Stimulated activated memory B cell treated with anti-CD40 and anti-IgM and Interleukin-4, amounts not matched to agents 10 μg/mL and 1 μg/mL and 100 μg/mL, for 72 hours (primary cell): ENCODE measurements at places on chromosomes 6 and 20.

- no peak for ATAC-seq
Measured at GRCh38 chr6:35765739-35766138, 10.7 kb upstream of the CLPSL2 start.

GRCh38 chr6:128290221-128290620 lies 230.2 kb downstream of the PTPRK start:
- no peak for ATAC-seq

DNA sequence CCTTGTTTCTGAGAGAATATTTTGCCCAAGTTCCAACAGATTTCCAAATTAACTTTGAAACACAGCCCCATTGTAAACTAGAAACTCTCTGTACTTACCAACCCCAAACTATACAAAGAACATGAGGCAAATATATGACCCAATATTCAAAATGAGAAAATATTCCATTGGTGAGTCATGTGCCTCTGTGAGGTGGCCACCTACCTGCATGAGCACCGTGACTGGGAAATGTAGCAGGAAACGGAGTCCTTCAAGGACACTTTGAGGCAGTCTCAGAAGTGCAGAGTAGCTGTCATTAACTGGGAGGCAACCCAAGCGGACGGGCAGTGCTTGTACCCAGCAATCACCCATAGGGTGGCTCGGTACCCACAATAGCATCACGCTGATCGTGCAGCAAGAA lies 335.5 kb upstream of the NOX3 start:
- ATAC-seq = no peak

DNA sequence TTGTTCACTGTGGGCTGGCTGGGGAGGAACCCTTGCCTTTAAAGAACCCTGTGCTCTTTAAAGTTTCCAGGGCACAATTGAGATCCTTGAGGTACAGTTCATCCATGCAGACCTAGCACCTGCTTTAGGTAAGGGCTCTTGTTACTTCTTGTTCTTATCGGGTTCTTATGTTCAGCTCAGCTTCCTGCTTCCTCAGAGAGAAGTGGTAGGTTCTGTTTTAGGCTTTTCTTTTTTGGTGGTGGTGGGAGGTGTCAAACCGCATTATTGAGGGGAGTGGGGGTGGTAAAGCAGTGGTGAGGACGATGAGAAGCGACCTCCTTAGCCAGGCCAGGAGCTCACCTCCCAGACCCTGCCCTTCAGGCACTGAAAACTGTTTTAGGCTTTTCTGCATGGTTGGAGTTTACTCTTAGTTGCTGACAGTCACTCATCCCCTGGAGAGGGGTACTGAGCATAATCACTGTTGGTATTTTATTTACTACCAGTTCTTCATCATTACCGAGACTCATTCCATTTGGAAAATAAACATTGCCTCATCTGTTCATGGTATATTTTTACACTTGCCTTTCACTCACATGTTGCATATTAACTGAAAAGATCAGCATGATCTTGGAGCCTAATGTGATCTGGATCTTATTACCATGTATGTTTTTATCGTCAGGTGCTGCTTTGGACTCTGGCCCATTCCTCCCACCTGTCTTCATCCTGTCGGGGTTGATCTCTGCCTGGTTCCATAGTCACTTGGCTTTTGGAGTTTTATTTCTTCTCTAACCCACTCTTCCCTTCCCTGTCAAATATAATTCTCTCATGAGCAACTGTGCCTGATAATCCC lies 35.4 kb downstream of the SLC16A10 start:
- ATAC-seq = no peak

DNA sequence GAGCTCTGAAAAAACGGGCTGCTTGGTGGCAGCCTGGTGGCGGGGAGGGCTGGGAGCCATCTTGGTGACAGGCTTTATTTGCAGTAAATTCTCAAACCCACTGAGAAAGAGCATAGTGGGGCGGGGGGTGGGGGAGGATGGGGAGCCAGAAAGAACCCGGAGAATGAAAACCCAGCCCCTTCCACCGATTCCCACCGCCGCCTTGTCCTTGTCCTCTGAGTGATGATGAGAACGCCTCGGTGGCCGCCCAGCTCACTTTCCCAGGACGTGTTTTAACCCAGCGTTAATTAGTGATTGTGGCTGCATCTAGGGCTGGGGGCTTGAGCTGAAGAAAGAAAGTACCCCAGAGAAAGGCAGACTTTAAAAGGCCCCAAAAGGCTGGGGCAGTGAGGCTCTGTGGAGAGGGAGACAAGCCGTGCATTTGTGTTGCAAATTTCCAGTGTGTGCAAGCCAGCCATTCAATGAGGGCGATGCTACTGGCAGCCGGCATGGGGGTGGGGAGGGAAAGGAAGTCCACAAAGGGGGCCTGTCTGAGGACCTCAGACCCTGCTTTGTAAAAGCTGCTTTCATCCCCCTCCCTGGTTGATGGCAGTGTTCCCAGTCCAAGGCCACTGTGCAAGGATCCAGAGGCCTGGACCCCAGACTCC lies 6.2 kb upstream of the GHRH start:
- no peak for ATAC-seq

DNA sequence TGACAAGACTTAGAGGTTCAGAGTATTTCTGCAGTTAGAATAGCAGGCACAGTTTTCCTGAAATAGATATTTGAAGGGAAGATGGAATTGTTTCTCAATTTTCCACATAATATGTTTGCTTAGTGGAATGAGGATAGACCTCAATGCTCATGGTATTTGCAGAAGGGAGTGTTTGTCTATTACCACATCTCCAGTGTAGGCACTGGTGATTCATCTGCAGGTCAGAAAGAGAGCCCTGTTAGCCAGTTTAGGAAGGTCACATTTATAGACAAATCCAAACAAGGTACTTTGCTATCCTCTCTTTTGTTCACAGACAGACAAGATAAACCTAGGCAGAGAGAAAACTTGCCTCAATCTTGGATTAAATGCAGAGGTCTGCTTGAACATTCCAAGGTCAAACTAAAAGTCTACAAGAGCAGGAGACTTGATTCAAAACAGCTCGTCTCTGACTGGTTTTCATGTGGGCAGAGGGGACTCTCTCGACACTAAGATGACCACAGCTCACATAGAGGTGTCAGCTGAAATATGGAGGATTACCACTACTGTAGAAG lies 22.8 kb downstream of the ISM1 start:
- no peak for ATAC-seq

GRCh38 chr6:168601111-168601510 lies 160.1 kb downstream of the SMOC2 start:
- no peak for ATAC-seq

- ATAC-seq = no peak
Measured at GRCh38 chr6:6972456-6972855, 135.3 kb upstream of the RREB1 start.

GRCh38 chr6:46191961-46192360 lies 21.2 kb upstream of the ENPP5 start:
- ATAC-seq = no peak

- ATAC-seq = no peak
Measured at GRCh38 chr6:1363298-1363697, 26.1 kb upstream of the FOXF2 start.

DNA sequence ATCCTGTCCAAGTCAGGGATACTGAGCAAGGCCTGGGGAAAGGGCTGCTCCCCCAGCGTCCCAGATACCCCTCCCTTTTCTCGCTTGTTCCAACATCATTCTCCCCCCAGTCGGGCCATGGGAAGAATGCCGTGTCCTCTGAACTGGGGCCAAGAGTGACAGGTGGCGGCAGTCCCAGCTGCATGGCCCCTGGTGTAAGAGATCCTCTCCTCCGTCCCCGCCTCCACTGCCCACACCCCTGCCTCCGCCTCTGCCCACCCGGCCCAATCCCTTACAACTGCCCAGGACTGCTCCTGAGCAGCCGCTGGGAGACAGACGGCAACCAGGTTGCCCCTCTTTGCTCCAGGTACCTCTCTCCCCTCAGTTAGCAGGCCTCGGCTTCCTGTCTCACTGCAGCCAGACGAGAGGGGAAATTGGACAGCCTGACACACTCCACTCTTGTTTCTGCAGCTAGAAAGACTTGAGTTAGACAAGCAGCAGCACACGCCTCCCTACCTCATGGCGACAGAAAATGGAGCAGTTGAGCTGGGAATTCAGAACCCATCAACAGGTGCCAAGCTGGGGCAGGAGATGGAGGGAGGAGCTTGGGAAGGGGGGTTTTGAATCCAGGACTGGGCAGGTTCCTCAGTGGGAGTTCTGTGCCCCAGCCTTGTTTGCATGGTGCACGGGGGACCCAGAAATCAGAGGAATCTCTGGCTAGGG lies at the start of gene MYLK2:
Gene MYLK2, plus strand, starts transcription at position 274 of the 702 bp plus-strand sequence. Its CDS starts 225 bp downstream, at position 499.
- ATAC-seq = no peak

GRCh38 chr6:13268913-13269518 lies 59.3 kb downstream of the TBC1D7 start:
- no peak for ATAC-seq

DNA sequence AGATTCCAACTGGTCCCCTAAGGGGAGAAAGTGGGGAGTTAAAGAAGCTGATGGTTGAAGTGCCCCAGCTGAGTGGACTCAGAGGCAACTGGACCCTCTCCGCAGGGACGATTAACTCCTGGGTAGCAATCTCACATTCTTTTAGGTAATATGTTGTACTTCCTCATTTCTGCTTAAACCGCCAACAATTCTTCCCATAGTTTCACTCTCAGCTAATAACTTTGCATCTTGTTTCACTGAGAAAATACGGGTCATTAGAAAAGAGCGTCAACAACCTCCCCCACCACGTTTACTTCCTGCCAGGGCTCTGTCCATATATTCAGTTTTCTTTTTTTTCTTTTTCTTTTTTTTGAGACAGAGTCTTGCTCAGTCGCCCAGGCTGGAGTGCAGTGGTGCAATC lies 39.5 kb upstream of the CHD6 start:
- ATAC-seq = peak; percentile 48

- no peak for ATAC-seq
Measured at GRCh38 chr20:3553663-3554062, 82.8 kb downstream of the ATRN start.

- no peak for ATAC-seq
Measured at GRCh38 chr6:54491431-54491830, 183.2 kb downstream of the TINAG start.

- ATAC-seq = no peak
Measured at GRCh38 chr6:14972379-14973067, 273.3 kb upstream of the JARID2 start.

- no peak for ATAC-seq
Measured at GRCh38 chr6:146893690-146894089, 294.9 kb downstream of the ADGB start.

DNA sequence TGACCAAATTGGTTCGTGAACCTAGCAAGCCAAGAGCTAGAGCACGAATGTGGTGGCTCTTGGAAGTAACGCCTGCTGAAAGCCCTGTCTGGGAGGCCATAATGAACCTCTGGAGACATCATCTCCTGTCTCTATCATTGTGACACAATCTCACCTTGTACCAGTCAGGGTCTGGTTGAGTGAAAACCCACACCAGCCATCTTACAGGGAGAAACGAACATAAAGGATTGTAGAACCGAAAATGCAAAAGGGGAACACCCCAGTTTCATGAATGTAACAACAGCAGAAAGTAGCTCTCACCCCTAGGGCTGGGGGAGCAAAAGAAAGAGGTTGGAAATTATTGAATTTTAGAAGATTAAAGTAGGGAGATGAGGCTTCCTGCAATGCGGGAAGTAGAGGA lies 50.9 kb upstream of the TAB2 start:
- peak; percentile 89 for ATAC-seq

GRCh38 chr6:17027441-17027840 lies 74.4 kb upstream of the STMND1 start:
- ATAC-seq = no peak

GRCh38 chr20:64188682-64189529 lies 24.7 kb downstream of the MYT1 start:
- no peak for ATAC-seq

- ATAC-seq = peak; percentile 72
Measured at GRCh38 chr6:30357678-30358540, 13.0 kb downstream of the RPP21 start.

DNA sequence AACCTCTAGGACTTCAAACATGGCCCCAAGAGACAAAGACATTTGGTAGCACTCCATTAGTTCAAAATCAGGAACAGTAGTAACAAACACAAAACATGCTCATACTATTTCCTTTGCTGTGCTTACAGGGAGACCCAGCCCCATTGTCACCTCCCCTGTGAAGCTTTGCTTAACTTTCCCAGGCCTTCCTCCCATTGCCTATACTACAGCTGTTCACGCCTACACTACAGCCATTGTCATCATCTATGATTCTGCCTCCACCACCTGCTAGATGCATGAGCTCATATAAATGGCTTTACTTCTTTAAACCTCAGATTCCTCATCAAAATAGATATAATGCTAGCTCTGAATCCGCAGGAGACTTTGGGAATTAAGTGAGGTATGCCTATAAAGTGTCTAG lies 8.7 kb downstream of the PHACTR1 start:
- ATAC-seq = no peak

GRCh38 chr6:142568857-142569597 lies 267.2 kb downstream of the ADGRG6 start:
- ATAC-seq = no peak

GRCh38 chr6:90494067-90494780 lies 92.6 kb downstream of the MAP3K7 start:
- ATAC-seq = no peak

- ATAC-seq = peak; percentile 79
Measured at GRCh38 chr6:132495604-132496079, 17.3 kb downstream of the STX7 start.

DNA sequence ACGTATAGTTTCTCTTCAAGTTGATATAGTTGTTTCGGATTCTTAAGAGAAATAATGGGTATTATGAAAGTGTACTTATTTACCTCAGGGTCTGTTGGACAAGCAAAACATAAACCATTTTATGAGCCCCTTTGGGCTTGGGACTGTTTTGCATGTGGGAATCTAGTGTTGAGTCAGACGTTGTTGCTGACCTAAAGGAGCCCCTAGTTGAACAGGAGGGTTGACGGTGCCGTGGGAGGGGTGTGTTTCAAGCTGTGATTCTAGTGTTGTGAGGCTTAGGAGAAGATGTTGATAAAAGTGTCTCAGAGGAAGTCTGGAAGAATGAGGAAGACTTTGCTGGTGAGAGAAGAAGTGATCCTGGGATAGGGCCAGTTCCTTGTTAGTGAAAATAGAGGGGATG lies 140.0 kb downstream of the ARID1B start:
- ATAC-seq = no peak

GRCh38 chr6:109393157-109393885 lies 11.1 kb upstream of the CD164 start:
- no peak for ATAC-seq
